ENCODE measurements at places on chromosomes 6 and 20.

- DNase-seq: no peak
These were observed 38.5 kb upstream of the CDH22 start for GRCh38 chr20:46346770-46347169.

GRCh38 chr20:53914091-53914780 is 156.2 kb downstream of the BCAS1 start:
- DNase-seq: no peak

GRCh38 chr6:100257793-100258395 is 206.8 kb downstream of the SIM1 start:
- peak; percentile 40 for DNase-seq

- peak; percentile 79 for DNase-seq
These were observed 22.3 kb downstream of the ELOVL5 start for GRCh38 chr6:53326372-53327016.

DNA sequence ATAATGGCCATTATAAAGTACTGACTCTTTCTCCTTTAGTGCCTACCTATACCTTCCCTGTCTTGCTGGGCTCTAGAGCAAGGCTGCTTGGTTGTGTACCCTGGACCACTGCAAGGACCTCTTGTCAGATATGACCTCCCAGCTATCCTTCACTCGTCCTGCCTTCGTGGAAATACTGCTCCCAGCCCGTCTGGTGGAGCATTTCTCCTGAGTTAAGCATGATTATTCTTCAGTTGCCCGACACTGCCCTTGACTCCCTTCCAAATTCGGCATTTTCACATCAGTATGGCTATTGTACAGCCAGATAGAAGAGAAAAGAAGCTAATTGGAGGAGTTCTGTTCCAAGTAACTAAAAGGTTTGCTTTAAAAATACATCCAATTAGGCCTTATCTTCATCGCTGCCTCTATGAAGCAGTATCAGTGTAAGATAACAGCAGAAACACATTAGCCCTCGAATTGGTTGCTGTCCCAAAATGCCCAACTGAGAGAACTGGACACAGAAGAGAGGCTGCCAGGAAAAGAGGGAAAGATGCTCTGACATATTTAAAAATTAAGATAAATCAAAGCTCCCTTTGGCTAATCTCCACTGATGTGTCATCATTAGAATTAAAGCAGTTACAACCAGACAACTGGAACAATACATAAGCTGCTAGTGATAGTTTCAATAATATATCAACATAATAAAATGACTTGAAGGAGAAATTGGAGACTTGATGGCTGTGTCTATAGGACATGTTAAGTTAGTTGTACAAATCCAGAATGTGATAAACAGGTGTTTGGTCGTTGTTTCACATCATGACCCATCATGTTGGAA is 54.4 kb downstream of the OPRM1 start:
- DNase-seq: no peak

DNA sequence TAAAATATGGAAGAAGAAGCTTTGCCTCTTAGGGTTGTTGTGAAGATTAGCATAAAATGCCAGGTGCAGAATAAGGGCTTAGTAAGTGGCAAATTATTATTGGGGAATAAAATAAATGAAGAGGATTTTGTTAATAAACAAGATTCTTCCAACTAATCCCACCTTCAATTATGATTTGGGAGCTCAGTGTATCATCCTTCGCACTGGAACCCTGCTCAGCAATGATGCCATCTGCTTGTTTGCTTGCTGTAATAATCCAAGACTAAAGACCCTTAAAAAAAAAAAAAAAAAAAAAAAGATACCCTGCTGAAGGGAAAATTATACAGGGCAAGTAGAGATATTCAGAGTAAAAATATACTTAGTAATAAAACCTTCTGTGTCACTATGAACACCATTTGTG is 62.0 kb upstream of the RREB1 start:
- no peak for DNase-seq

DNA sequence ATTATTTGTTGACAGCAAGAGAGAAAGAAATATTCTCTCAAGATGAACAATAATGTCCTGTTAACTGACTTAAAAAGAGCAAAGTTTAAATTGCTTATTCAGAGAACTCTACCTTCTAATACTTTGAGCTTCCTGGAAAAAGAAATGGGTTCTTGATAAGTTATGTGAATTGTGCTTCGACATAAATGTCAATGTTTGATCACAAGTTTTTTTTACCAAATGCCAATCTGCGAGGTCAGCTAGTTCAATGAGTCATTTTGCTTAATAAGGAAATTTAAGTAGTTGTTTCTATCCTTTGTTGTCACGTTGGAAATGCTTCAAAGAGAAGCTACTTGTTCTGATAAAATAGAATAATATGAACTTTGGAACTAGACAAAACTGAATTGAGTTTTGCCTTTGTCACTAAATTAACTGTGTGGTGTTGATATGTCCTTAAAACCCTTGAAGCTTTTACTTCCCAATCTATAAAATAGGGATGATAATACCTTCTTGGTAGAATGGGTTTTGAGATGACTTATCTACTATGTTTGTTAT is 642.1 kb upstream of the FLRT3 start:
- no peak for DNase-seq
